Pulmonary artery endothelial cell (primary cell): ENCODE measurements at places on chromosomes 16 and 17. TPM values are rescaled to one million over a fixed set of nuclear protein-coding genes. Genes with fewer than 3 reads are reported as not detected.

MGRN1 gene
- 22.9 and 24.4 TPM in 2 replicates for total RNA-seq

MARVELD3 gene
- total RNA-seq, result not detected in 2 replicates

COX4I1 gene
- 424 and 604 TPM in 2 replicates for total RNA-seq

TAC4 gene
- total RNA-seq, result not detected in 2 replicates

CAPNS2 gene
- total RNA-seq, result 0.66 and 1.9 TPM in 2 replicates

ARL6IP1 gene
- total RNA-seq, result 223 and 465 TPM in 2 replicates

KCNH6 gene
- not detected in 2 replicates for total RNA-seq

DUS2 gene
- total RNA-seq, result 20.4 and 21.7 TPM in 2 replicates

KRTAP17-1 gene
- not detected in 2 replicates for total RNA-seq

RAI1 gene
- 6.9 and 9.5 TPM in 2 replicates for total RNA-seq

MEOX1 gene
- total RNA-seq, result not detected in 2 replicates

PIK3R6 gene
- not detected in 2 replicates for total RNA-seq

KCNH4 gene
- total RNA-seq, result 0.04 TPM in 1 of 2 replicates, not detected in the other

NIP7 gene
- total RNA-seq, result 39.8 and 40.7 TPM in 2 replicates
